ENCODE measurements at places on chromosomes 2 and 18.

- no peak for DNase-seq
Observed at GRCh38 chr2:55907686-55908085, 15.9 kb downstream of the EFEMP1 start.

DNA sequence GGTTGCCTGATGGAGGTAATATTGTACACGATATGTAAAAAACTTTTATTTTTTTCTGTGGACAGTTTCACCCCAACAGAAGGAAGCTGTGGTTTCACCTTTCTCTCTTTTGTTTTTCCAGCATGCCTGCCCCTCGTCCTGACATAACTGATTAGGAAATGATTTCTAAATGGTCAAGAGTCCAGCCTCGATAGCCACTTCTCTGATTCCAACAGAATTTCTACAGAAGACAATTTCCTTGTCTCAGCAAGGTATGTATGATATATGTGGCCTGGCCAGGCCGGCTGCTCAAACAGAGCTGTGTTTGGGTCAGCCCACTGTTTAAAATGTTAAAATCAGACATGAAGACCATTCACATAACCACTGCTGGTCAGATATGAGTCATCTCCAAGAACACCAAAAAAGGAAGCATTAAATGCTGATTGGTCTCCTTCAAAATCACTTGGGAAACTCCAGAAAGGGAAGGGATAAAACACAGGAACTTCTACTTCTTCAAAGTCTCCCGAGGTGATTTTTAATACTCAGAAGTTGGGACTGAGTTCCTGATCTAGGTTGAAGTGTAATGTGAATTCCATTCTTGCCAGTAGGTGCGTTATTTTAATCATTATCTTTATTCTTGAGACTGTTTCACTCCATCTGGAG lies 22.3 kb downstream of the ATP8B1 start:
- no peak for DNase-seq

DNA sequence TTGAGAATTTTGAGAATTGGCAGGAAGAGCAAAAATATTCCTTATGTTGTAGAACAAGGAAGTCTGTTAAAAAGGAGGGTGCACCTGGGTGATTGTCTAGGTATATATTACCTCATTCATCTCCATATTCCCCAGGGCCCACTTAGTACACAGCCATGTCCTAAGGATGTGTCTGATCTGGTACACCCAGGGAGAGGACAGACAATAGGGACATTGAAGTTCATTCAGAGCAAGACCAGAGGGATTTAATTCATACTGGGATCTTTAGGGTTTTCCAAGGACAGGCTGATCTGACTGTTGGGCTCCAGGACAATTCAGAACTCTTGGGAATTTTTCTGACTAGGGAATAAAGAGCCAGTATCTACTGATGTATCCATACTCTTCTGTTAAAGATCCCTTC lies 112.1 kb downstream of the PHLPP1 start:
- peak; percentile 43 for DNase-seq

- no peak for DNase-seq
Observed at GRCh38 chr2:19230626-19231025, 127.8 kb downstream of the OSR1 start.

GRCh38 chr2:96887493-96888012 lies 17.7 kb upstream of the SEMA4C start:
- DNase-seq, result no peak

DNA sequence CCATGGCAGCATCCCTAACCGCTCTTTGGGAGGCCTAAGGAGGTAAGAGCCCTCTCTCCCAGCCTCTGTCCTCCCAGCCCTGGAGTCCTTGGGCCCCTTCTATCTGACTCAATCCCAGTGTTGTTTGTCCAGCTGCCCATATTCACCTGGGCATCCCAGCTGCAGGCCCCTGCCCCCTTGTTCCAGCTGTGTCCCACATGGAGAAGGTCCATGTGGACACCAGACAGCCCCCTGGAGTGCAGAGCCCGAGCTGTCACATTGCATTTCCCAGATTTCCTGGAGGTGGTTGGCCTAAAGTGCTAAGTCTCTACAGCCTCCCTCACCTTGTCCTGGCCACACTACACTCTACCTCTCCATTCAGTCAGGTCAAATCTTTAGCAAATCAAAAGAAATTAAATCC lies 42.5 kb downstream of the PSD4 start:
- DNase-seq, result no peak

- no peak for DNase-seq
Observed at GRCh38 chr2:175631245-175631623, 370.8 kb downstream of the LNPK start.

DNA sequence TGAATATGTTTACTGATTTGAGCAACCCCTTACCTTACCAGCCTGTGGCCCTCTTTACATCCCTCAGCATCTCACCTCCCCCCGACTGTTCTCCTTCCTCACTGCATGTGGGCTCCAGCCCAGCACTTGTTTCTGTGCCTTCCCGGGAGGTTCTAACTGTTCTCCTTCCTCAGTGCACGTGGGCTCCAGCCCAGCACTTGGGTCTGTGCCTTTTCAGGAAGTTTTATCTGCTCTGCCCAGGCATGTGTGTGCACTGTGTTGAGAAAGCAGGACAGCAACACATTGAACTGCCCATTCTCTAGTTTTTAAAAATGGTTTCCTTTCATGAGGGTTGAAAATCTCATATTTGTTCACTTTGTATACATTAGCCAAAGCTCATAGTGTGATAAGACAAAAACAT lies 158.4 kb downstream of the ATP9B start:
- no peak for DNase-seq

DNA sequence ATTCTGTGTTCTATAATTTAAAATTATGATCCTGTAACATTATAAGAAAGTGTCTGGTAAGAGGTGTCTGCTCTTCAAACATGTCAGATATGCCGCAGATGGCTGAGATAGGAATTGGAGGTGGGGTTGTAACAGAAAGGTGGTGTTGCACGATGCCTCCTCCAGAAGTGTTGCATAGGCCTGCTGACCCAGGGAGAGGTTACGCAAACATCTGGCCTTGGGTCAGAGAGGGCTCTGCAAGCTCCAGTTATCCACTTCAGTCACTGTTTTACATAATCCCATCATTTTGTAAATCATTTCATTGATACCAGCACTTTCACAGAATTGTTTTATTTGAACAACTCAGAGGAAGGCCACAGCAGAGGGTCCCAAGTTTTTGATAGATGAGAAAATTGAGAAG lies 256.5 kb downstream of the OSR1 start:
- DNase-seq, result no peak

DNA sequence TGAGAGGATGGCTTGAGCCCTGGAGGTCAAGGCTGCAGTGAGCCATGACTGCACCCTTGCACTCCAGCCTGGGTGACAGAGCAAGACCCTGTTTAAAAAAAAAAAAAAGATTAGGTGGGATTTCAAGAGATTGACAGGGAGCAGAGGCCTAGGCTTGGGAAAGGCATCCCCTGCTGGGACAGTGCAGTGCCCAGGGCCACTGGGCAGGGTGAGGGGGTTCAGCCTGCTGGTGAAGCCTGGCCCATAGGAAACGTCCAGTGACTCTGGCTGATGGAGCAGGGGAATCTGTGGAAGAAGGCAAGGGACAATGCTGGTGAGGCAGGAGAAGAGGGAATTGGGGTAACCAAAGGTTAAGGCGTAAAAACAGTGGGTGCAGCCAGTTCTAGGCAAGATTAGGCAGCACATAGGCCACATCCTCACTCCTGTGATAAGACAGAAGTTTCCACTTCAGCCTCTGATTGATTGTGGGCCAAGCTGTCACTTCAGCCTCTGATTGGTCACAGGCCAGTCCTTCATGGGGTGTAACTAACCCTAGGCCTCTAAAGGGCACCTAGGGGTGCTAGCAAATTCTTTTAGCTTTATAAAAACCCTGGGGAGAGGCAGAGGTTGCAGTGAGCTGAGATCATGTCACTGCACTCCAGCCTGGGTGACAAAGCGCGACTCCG lies 128.6 kb downstream of the MSH2 start:
- no peak for DNase-seq

DNA sequence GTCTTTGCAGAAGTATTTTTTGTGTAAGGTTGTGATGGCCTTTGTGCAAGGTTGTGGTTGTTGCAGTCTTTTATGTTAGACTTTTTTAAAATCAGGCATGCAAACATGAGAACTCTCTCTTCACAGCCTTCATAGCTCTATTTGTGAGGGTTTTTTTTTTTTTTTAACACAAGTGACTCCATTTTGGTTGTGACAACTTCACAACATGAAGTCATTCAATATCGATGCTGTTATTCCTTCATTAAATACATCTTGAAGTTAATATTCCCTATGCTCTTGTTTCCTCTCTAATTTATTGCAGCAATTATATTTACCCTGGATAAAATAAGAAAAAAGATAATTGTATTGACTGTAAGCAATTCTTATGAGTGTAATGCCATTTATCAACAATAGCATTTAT lies 35.5 kb downstream of the DHRS9 start:
- no peak for DNase-seq

DNA sequence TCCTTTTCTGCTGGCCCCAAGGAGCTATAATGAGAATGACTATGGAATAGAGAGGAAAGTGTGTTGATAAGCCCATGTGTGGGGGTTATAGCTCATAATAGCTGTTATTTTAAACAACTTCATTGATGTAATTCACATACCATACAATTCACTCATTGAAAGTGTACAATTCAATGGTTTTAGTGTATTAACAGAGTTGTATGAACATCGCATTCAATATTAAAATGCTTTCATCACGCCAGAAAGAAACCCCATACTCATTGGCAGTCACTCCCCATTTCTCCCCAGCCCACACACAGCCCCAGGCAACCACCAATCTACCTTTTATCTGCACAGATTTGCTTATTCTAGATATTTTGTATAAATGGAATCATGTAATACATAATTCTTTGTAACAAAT lies 139.6 kb upstream of the CYP1B1 start:
- no peak for DNase-seq

GRCh38 chr2:235793163-235793752 lies 299.4 kb downstream of the AGAP1 start:
- DNase-seq, result no peak

GRCh38 chr18:11850821-11851145 lies 430 bp upstream of the CHMP1B start:
- no peak for DNase-seq

- no peak for DNase-seq
Observed at GRCh38 chr2:165009466-165009865, 54.1 kb upstream of the SLC38A11 start.

All from NCI-H1930 (cell line).